Endodermal cell (in vitro differentiated cells): ENCODE measurements at places on chromosomes 12 and 14. TPM values are rescaled to one million over a fixed set of nuclear protein-coding genes. Genes with fewer than 3 reads are reported as not detected.

The SMAGP gene
- total RNA-seq = 40.9 and 43.5 TPM in 2 replicates

The CLEC14A gene
- 0.45 and 0.59 TPM in 2 replicates for total RNA-seq

The MIP gene
- total RNA-seq = not detected in 3 replicates

The ACRBP gene
- total RNA-seq = 1.9 to 3.8 TPM (median 2.3 TPM) in 3 replicates

The KTN1 gene
- total RNA-seq = 204 and 215 TPM in 2 replicates

The TAS2R10 gene
- total RNA-seq = 0.88 to 1.2 TPM in 2 of 3 replicates, not detected in the other

The PRH2 gene
- not detected in 3 replicates for total RNA-seq

The EIF2S3B gene
- 4.4 to 5.9 TPM (median 4.6 TPM) in 3 replicates for total RNA-seq

The YEATS4 gene
- 31.2 to 37.1 TPM (median 37.0 TPM) in 3 replicates for total RNA-seq

The VRTN gene
- 96.3 and 108 TPM in 2 replicates for total RNA-seq

The NGB gene
- not detected in 3 replicates for total RNA-seq

The SDR9C7 gene
- total RNA-seq = not detected in 2 replicates

The OTOGL gene
- 2.4 and 2.7 TPM in 2 replicates for total RNA-seq

The KRT86 gene
- total RNA-seq = not detected in 3 replicates

The SLC25A47 gene
- not detected in 3 replicates for total RNA-seq
